ENCODE measurements at places on chromosomes 1 and 21.

DNA sequence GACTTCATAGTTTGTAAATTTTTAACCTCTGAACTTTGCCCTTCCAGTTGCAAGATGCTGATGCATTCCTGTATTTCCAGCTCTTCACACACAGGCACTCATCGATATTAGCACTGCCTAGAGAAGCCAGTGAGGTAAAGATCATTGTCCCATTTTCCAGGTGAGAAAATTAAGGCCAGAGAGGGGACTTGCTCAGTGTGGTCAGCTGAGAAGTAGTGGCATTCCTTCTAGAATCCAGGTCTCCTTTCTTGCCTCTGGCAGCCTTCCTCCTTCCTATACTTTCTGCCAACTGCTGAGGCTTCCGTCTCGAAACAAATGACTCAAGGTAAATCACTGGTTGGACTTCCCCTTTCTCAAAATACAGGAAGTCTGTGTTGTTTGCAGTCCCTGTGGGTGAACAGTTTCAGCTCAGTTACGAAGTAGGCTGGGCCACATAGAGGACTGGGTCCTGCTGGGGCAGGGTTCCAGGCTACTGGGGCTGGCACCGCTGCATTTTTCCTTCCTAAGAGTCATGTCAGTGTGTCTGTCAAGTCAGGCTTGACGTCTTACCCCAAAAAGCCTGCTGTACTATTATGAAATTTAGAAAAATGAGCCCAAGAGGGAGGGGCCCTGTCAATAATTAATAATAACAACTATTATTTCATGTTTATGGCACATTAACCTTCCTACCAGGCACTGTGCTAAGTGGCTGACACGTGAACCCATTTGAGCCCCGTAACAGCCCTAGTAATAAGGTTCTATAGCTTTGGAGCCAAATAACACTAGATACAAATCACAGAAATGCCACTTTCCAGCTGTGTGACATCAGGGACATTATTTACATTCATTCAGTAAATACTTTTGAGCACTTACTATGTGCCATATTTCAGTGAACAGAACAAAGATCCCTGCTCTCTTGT is 16.6 kb upstream of the RNF19B start:
- no peak for DNase-seq

- DNase-seq = no peak
Observed at GRCh38 chr1:37549341-37549740, 4.8 kb downstream of the SNIP1 start.

DNA sequence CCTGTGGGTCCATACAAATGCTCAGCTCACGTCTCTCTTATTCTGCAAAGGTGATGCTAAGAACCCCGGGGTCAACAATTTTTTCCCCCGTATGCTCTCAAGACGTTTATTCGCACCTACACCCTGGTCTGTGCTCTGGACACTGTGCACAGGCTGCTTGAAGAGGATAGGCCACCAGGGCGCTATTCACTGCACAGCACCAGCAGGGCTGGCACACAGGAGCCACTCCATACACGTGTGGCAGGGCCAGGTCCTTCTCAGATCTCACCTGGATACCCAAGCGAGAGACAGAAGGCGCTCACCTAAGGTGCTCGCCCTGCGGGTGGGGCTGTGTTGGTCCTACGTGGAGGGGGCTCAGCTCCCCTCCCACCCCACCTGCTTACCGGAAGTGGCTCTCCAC is 16.7 kb downstream of the TMEM63A start:
- DNase-seq = no peak

GRCh38 chr1:154270833-154271232 is 1.6 kb upstream of the HAX1 start:
- no peak for DNase-seq

GRCh38 chr1:201883266-201883665 is 5.4 kb upstream of the SHISA4 start:
- DNase-seq = no peak

DNA sequence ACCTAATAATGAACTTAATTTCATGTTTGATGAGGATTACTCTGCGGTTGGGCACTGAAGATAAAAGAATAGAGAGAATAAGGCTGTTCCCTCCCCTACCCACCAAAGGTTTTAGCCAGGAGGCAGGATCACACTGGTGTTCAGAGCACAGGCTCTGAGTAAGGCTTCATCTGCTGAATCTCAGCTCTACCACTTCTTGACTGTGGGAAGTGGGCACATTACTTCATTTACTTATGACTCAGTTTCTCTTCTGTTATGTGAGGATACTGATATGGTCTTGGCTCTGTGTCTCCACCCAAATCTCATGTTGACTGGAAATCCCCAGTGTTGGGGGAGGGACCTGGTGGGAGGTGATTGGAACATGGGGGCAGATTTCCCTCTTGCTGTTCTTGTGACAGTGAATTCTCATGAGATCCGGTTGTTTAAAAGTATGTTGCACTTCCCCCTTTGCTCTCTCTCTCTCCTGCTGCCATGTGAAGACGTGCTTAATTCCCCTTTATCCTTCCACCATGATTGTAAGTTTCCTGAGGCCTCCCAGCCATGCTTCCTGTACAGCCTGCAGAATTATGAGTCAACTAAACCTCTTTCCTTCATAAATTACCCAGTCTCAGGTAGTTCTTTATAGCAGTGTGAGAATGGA is 79.7 kb downstream of the SMYD2 start:
- no peak for DNase-seq
